ENCODE measurements at places on chromosomes 1 and 21.

GRCh38 chr1:214557952-214558735 is 6.7 kb upstream of the PTPN14 start:
- no peak for DNase-seq

DNA sequence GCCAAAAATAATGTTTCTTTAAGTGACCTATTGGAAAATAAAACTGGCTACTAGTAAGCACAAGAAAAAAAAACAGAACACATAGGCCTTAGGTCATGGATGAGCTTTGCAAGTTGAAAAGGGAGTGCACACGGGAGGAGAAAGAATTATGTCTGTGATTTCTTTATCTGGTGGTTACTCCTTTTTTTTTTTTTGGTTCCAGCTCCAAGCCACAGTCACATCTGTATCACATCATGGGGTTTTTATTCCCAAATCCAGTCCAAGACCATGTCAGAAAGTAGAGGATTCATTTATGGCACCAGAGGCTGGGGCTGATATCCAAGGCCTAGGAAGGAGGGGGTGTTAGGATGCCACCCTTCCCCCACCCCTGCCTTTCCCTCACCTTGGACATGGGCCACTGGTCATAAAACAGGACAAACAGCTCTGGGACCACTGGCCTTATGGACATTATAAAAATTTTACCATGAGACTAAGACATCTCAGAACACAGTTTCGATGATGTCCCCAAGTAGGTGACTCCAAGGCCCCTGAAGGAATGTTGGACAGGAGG is 10.3 kb upstream of the HEYL start:
- DNase-seq, result no peak

DNA sequence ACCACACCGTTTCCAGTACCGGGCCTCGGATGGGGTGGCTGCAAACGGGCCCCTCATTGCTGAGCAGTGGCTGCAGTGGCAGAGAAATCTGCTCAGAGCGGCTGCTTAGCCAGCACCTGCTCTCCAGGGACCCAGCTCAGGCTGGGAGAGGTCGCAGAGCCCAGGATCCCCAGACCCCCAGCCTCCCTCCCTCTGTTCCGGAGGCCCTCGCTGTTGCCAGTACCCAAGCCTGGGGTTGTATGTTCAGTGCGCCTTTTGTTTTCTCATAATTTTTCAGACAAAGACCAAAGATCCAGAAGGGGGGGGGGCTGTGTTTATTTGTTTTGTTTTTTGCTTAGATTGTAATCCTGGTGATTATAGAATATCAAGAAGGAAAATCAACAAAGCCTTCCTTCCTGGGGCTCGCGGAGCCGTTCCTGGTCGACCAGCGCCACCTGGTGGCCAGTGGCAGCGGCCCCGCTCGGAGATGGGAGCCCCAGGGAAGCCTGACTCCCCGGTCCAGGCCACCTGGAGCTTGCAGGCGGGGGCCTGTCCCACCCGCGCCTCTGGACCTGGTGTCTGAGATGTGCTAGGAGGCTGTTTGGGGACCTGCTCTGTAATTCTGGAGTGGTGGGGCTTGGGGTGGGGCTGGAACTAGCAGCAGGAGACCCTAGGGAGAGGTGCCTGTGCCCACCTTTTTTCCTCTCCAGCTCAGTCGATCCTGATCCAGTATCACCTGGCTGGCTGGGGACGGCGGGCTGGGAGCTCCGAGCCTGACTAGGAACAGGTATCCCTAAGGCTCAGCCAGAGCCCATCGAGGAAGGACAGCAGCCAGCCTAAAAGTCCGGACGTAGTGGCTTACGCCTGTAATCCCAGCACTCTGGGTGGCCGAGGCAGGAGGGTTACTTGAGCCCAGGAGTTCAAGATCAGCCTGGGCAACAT is 123.9 kb upstream of the VAMP3 start:
- peak; percentile 24 for DNase-seq

- no peak for DNase-seq
These were observed 96.1 kb downstream of the TEX35 start for GRCh38 chr1:178609015-178609414.

DNA sequence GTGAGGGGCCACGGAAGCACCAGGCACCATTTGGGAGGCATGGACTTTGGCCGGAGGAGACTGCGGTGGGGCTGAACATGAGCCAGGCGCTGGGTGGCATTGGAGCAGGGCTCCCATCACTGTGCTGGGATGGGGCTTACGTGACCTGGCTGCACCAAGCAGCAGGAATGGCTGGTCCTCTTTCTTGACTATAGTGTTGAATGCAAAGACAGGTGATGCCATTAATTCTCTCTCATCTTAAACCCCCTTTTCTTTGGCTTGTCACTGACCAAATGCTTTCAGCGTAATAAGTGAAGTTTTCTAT is 447.9 kb downstream of the CAMTA1 start:
- DNase-seq, result no peak

- no peak for DNase-seq
These were observed 4.2 kb upstream of the C1orf159 start for GRCh38 chr1:1120096-1120495.

DNA sequence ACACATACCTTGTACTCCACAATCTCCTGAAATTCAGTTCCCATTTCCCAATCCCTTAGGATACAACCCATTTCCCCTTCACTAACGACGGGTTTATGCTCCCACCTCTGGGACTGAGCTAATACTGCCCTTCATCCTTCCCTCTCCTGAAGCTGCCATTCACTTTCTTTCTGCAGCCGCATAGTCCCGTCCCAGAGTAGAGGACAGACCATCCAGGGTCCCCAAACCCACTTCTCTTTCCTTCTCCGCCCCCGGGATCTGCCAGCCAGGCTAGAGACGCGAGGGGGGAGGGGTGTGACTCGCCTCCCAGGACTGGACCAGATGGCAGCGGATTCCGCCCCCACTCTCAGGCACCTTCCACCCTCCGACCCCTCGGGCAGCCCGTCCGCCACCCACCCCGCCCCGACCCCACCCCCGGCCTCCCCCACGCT is 679 bp downstream of the ABL2 start:
- peak; percentile 1 for DNase-seq

GRCh38 chr1:183360473-183360872 is 57.7 kb downstream of the NMNAT2 start:
- DNase-seq, result no peak

GRCh38 chr1:220013497-220013896 is 32.8 kb downstream of the EPRS1 start:
- no peak for DNase-seq

- no peak for DNase-seq
These were observed 28.1 kb upstream of the RGS5 start for GRCh38 chr1:163230827-163231226.
